ENCODE measurements at places on chromosomes 11 and 22. TPM values are rescaled to one million over a fixed set of nuclear protein-coding genes. Genes with fewer than 3 reads are reported as not detected.

DNA sequence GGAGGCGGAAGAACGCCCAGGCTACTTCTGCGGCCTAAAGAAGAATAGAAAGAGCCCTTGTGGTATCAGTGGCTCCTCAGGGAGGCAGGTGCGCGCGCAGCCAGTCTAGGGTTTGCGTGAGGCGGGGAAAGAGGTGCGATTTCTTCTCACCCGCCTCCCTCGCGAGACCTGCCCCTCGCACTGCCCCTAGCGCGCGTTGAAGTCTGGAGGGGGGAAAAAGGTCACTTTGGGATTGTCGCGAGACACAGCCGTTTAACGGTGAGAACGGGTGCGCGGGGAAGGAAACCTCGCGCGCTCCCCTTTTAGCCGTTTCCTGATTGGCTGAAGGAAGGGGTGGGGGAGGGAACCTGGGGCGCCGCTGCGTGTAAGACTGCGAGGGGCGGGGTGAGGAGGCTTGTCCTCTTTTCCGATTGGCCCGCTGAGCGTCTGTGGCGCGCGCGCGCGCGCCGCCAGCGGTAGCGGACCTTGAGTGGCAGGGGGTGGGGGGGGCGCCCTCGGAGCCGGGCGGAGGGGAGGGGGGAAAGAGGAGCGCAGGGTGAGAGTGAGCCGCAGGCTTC, at the start of gene ZFP91:
ZFP91 (plus strand) TSS at position 429 of the 557 bp plus-strand sequence. CDS start 219 bp downstream, outside the sequence.
- H3K36me3 ChIP-seq = peaks cover 8% of the 10 kb centered on the region
- H3K4me3 ChIP-seq = peak within 1 kb of the TSS; percentile 97
- H3K27ac ChIP-seq = peak within 1 kb of the TSS; percentile 99
- peaks cover 51% of the 10 kb centered on the region for H3K4me1 ChIP-seq

DNA sequence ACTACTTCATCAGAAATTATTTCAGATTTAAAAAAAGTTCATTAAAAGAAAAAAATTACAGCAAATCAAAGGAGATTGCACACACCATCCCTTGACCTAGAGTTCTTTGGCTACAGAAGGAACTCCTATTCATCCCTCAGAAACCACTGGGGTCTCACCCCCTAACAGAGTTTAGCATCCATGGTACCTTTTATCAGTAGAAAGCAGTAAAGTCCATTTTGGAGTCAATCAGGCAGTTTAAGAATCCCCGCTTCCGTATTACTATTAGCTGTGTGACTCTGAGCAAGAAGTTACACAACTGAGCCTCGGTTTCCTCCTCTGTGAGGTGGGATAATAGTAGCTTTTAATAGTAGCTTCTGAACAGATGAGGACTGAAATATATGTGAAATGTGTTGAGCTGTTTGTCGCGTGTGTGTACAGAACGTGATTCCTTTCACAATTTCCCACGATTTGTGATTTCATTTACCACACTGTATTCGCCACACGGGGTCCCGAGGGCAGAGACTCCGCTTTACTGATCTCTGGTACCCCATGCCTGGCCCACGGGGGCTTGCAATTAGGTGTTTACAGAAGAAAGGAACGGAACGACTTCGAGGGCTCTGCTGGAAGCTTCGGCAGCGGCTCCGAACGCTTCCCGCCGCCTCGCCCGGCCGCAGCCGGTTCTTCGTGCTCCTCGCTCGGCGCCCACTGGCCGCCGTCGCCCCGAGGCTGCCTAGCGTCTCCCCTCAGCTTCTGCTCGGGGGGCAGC, 72.5 kb upstream of the ZBED5 start:
- H3K27ac ChIP-seq = peak overlapping the region; percentile 88
- peak; percentile 69 for DNase-seq

OR51A2 gene
- total RNA-seq = not detected

OTOG gene
- total RNA-seq = not detected

TPBGL gene
- total RNA-seq = not detected

DGCR6 gene
- 0.86 TPM for total RNA-seq

PARVA gene
- total RNA-seq = 87.9 TPM

Measured in GM23248 (cell line).